Pulmonary artery endothelial cell (primary cell): ENCODE measurements at places on chromosomes 2 and 18. TPM values are rescaled to one million over a fixed set of nuclear protein-coding genes. Genes with fewer than 3 reads are reported as not detected.

DNA sequence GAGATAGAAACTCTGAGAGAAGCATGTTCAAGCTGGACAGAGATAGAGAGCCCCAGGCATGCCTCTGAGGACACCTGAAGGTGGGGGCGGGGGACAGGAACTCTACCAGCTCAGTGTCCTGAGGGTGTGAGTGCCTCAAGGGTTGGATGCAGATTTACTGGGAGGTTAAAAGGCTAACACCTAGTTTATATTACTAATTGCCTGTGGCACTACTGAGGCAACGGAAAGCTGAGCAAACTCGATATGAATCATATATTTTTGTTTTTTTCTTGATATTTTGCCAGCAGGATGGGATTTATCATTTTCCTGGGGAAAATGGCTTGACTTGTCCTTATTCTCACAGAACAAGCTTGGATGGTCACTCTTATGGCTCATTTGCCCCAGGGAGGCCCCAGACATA is 319.5 kb downstream of the ALK start:
- DNase-seq: no peak

GRCh38 chr2:55047677-55048299 is 2.5 kb downstream of the RTN4 start:
- no peak for DNase-seq

DNA sequence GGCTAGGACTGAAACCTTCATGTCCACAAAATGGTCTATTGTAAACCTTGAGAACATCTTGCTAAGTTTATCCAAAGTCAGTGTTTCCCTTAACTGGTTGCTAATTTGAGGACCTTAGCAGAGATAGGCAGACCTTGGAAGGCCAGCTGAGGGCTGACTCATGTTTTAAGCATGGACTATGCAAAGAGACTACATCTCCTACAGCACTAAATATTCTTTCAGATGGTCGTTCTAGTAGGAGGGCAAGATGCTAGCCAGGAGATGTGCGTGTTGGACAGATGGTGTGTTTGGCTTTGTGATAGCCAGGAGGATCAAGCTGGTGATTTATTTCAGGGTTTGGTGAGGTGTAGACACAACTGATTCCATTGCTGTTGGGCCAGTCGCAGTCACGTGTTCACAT is 75.8 kb downstream of the NRP2 start:
- no peak for DNase-seq

C18orf54 gene
- 6.9 and 14.8 TPM in 2 replicates for total RNA-seq

GRCh38 chr2:42025151-42025582 is 22.7 kb upstream of the PKDCC start:
- peak; percentile 43 for DNase-seq

SLC35F6 gene
- total RNA-seq: 21.9 and 33.6 TPM in 2 replicates

DNAH6 gene
- not detected in 2 replicates for total RNA-seq

GRCh38 chr2:120863661-120864320 is 128.1 kb downstream of the GLI2 start:
- no peak for DNase-seq

DNA sequence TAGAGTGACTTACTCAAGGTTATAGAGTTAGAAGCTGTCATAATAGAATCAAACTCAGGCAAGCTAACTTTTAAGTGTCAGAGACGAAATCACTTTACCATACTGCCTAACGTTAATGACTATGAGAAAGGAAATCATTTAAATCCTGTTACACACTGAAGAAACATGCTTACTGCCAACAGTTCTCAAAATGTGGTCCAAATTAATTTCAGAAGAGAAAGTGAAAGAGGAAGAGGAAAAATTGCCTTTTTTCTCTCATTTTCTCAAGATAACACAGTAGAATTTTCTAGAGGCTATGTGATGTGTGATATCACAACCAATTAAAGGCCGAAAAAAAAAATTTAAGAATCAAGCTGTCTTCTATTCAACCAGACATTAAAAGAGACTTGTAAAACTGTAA is 1362.7 kb upstream of the CHAC2 start:
- DNase-seq: no peak

- no peak for DNase-seq
These were observed 158.3 kb downstream of the LDLRAD4 start for GRCh38 chr18:13376841-13377351.

- no peak for DNase-seq
These were observed 4.9 kb upstream of the PPM1B start for GRCh38 chr2:44163777-44164176.

- no peak for DNase-seq
These were observed 41.1 kb downstream of the NETO1 start for GRCh38 chr18:72826736-72827135.
